Cortex of kidney (tissue), 1 donor: ENCODE measurements at places on chromosomes 6 and 20.

DNA sequence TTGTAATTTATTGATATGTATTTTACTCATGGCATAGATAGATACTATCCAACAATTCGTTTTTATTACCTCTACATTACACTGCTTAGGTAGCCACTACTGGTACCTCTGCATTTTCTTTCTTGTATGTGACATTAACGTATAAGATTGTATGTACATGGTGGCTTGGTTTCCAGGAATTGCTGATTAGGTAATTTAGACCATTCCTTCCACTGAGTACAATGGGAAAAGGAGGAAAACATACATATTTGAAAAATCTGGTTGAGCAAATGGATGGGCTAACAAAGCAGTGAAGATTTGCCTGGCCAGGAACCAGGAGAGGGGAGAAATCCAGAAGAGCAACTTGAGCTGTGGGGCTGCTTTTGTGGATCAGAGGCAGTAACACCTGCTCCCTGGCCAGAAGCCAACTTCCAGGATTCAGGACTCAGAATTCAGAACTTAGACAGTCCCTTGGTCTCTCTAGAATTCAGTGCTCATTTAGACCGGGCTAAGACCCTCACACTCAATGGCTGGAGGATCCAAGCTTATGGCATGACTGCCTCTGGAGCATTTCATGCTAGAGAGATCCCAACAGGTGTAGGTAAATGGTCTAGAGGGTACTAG is 17.9 kb upstream of the MICB start:
- no peak for DNase-seq

DNA sequence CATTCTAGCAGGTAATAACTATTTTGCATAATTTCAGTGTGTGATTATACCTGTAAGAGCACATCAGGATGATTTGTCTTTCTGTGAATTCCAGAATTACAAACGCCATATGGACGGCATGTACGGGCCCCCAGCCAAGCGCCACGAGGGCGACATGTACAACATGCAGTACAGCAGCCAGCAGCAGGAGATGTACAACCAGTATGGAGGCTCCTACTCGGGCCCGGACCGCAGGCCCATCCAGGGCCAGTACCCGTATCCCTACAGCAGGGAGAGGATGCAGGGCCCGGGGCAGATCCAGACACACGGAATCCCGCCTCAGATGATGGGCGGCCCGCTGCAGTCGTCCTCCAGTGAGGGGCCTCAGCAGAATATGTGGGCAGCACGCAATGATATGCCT is 122.7 kb downstream of the TMEM242 start:
- no peak for DNase-seq

GRCh38 chr6:15881150-15881549 is 218.3 kb upstream of the DTNBP1 start:
- DNase-seq, result no peak

GRCh38 chr20:41617059-41617901 is 897 bp downstream of the CHD6 start:
- no peak for DNase-seq

DNA sequence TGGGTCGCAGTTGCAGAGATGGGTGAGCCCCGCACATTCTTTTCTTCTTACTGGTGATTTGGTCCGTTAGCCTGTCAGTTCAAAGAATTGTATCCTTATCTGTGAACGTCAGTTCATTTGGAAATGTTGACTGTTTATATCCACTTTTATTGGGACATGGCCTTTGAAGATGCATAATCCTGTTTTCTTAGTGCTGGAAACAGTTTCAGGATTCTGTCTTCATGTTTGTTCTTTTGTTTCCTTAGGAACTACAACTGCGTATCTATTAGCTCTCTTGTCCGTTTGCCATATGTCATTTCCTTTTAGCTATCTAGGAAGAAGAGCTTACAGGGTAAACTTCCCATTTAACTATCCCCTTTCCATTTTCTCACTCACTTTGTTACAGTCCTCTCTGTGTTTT is 35.0 kb upstream of the TULP1 start:
- DNase-seq, result no peak

DNA sequence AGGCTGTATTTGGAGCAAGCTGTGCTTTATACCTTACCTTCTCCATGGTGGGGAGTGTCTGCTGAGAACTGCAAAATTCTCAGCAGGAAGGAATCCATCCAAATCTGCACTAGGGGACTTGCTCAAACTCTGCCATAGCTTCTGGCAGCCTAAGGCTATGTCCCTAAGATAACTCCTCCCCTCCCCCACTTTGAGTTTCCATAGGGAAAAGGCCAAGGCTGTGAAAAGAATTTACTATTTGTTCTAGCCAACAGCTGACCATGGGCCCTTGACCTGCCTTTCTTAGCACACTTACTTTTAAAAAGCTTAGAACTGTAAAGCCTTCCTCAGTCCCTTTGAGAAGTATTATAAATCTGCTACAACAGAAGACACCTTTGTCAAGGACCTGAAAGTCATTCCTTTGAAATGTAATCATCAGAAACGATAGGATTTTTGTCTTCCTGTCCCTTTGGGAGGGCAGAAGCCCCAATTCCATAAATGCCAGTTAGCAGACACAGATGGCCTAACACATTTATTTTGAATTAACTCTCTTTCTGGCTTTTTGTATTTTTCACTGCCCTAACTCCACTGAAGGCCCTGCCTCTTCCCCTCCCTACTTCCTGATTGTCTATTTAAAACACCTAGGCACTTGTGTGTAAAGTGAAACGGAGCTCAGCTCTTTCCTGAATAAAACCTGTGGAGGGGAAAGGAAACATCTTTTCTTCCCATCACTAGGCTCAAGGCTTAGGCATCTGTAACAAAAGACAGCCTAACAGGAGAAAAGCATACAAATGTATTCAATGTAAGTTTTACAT is 157.1 kb downstream of the AKAP7 start:
- DNase-seq, result no peak

GRCh38 chr20:10469599-10469998 is 34.5 kb downstream of the SLX4IP start:
- DNase-seq, result no peak

- no peak for DNase-seq
These were observed 18.7 kb downstream of the DIDO1 start for GRCh38 chr20:62907384-62908317.

DNA sequence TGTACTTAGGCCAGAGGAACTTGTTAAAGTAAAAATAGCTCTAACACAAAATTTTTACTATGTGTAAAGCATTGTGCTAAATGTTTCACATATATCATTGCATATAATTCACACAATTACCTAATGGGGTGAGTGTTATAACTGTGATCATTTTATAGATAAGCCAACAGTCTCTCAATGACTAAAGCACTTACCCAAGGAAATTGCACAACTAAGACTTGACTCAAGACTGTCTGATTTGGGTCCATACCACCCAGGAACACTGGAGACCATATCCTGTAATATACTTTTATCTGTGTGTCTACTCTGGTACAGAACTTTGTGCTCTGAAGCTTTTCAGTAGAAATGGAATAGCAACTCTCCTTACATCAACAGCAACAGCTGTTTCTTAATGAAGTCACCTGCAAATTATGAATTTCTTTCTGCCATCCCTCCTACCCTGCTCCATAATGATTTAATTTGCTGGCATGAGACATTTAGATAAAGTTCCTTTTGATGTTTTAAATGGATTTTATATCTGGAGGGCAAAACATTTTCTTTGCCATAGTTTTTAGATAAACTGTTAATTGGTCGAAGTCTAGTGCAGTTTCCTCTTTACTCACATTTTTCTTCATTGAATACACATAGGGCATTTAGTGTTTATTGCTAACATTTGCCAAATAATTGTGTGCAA is 47.5 kb downstream of the TSPYL4 start:
- DNase-seq, result no peak

- DNase-seq, result no peak
These were observed 42.9 kb downstream of the ATXN1 start for GRCh38 chr6:16718356-16718755.

DNA sequence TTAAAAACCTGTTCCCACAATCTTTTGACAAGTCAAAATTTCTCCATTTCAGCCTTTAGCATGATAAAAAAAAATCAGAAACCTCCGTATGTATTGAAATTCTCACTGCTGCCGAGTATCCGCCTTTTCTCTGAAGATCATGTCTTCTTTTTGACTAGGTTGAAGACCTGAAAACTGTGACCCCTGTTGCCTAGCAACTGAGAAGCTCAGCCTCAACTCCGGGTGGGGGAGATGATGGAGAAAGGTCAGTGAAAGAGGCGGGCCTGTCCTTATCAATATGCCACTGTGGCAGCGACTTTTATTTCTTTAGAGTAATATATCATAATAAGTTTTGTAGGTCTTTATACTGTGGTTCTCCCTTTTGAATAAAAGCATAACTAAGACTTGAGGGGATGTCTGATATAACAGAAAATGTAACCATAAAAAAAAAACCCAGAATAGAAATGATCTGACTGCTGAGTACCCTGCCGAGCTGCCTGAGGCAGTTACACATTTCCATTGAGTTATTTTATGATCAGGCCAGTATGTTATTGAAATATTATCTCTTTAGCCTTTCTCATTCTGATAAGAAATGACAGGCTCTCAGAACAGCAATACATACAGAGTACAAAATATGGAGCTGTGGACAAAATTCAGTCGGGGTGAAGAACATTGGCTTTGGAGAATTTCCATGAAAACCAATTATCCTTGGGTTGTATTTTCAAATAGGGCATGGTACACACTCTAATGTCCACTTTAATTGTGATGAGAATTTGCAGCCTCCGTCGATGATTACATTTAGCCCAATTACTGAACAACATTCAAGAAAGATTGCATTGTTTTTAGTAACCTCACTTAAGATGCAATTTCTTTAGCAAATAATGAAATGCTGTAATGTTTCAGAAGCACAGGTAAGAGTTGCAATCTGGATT is 136.7 kb upstream of the EEF1E1 start:
- DNase-seq, result no peak

DNA sequence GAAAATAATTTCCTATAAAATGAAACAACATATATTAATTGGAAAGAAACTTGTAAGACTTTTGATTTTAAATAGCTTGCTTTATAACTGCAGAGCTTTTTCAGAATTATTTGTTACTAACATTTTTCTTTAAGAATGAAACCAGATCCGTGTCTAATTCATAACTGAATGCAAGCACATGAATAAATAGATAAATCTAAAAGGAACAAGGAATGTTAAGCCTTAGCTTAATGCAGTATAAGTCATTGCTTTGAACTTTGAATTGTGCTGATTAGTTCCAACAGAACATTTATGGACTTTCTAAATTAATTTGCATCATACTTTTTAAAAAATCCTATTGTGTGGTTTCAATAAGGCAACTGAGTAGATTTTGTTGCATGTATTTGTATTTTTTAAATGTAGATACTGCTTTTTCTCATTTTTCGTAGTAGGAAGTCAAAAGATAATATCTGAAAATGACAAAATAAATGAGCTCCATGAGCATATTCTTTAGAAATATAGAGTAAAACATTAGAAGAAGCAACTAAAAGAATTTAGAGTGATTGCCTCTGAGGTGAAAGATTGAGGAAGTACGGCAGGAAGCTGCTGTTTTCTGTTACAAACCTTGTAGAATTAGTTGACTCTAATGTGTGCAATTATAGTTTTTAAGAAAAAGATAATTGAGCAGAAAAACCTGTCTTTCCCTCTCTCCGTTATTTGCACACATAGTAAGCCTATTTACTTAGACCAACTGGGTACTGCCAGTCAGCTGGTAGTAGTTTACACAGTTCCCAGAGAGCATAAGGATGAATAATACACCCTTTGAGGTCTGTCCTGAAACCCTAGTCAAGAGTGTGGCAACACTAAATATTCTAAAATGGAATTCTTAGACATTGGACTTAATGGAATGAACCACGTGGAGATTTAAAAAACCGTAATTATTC is 32.6 kb upstream of the SLC35D3 start:
- no peak for DNase-seq

DNA sequence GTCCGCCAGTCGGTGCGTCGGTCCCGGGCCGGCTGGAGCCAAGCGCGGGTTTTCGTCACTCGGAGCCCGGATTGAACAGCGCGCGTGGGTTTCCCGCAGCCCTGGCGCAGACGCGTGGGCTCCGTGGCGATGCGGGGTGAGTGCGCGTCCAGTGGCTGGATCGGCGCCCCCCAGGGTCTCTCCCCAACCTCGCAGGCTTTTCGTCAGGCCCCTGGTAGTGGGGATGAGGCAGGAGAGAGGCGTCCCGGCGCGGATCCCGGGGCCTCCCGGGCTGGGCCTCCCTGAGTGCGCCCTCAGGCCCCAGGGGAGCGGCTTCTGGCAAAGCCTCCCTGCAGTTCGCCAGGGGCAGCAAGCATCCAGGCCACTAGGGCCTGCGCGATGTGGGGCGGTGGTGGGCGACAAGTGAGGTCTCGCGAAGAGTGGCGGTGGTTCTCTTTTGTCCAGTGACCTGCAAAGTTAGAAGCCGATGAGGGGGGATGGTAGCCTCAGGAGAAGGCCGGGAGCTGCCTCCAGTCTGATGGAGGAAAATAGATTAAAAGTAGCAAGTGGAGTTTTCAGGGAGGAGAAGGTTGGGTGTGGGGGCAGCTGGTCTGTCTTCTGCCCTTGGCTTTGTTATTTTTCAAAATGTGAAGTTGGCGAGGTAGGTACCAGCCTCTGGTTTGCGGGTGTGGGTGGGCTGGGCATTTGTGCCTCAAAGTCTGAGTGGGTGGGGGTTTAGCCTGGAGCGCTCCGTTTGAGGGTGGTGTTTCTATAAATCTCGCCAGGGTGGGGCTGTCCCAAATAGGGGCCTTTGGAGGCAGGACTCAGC is 1.6 kb downstream of the TOX2 start:
- no peak for DNase-seq

GRCh38 chr6:151999194-151999593 is 191.7 kb downstream of the ESR1 start:
- DNase-seq, result no peak

DNA sequence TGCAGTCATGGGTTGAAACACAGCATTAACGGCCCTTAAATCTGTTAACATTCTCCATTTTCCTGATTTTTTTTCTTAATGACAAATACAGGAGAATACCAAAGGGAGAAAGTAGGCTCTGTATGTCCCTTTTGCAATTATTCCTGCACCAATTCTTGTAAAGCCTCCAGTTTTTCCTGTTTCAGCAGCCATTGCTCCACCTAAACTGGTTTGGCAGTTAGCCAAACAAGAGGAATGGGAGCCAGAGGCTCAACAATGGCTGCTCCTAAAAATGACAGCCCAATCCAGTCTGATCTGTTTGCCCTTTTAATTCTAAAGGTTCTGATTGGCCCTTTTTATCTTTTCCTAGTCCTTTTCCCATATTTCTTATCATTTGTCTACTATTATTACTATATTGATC is 284.2 kb upstream of the SGK1 start:
- no peak for DNase-seq

- no peak for DNase-seq
These were observed 93.4 kb downstream of the THBS2 start for GRCh38 chr6:169160091-169160854.

GRCh38 chr6:3227363-3228045 is at the start of gene TUBB2B:
TSS of gene TUBB2B (minus strand) at chr6:3227653. CDS start at chr6:3227543, 110 bp downstream.
- DNase-seq, result no peak

DNA sequence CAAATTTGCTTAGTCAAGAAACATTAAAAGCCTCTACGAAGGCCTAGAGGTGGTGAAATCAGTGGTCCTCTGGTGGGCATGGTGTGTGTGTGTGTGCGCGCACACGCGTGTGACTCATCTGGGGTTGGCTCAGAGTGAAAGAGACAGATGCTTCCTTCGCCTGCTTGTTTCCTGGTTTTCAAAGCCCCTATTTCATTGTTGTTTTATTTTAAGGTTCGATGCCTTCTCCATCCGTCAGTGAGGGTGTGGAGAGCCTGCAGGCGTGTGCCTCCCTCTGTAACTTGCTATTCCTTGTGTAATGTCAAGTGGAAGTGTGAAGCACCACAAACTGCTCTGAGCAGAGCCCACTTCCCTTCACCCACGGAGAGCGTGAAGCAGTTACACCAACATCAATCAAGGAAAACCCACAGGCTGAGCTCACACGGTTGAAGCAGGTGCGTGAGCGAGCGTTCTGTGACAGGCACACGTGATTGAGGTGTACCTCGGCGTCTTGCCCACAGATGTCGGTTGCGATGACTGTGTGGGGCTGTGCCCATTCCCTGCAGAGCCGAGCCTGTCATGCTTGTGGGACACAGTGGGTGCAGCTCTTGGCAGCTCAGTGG is 233.9 kb downstream of the PRL start:
- DNase-seq, result no peak
